ENCODE measurements at places on chromosomes 3 and 15.

- DNase-seq = no peak
Observed at GRCh38 chr3:42638339-42638842, 15.1 kb upstream of the ZBTB47 start.

DNA sequence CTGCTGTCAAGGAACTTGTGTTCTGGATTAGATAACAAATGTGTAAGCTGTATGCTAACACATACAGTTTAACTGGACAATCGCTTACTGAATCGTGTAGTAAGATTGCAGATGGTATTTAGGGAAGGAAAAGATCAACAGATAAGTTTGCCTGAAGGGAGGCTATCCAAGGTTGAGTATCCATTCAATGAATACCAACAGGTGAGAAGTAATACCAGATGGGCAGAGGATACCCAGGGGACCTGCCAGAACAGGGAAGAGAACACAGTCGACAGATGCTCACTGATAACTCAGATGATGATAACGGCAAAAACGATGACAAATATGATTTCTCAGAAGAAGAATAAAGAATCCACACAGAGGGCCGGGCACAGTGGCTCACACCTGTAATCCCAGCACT, 3.2 kb upstream of the UACA start:
- no peak for DNase-seq

DNA sequence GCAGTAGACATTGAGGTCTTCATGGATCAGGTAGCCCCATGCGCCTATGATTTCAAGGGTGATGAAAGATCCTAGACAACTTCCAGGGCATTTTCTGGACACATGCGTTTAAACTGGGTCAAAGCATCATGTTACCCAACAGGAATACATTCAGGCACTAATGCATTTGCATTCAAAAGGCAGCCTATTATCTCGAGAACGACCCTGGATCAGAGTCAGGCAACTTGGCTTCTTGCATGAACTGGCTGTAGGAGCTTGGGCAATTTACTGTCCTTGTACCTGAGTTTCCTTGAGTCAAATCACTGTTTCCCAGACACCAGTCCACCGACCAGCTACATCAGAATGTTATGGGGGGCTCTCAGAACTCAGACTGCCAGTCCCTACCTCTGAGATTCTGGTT, 51.5 kb upstream of the CHST2 start:
- DNase-seq = no peak

DNA sequence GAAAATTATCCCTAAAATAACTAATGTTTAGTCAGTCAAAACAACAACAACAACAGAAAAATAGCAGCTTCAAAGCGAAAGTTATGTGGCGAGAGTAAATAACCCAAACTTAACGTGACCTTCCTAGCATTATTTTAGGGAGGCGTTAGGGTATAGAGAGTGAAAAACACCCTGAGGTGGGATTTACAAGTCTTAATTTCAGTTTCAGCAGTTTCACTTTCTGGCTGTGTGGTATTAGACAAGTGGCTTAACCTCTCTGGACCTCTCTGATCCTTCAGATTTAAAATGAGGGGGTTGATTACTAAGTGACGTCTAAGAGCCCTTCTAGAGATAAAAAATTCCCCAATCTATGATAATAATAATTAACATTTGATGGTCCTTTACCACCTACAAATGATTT, 291.2 kb downstream of the ZBTB20 start:
- DNase-seq = no peak

DNA sequence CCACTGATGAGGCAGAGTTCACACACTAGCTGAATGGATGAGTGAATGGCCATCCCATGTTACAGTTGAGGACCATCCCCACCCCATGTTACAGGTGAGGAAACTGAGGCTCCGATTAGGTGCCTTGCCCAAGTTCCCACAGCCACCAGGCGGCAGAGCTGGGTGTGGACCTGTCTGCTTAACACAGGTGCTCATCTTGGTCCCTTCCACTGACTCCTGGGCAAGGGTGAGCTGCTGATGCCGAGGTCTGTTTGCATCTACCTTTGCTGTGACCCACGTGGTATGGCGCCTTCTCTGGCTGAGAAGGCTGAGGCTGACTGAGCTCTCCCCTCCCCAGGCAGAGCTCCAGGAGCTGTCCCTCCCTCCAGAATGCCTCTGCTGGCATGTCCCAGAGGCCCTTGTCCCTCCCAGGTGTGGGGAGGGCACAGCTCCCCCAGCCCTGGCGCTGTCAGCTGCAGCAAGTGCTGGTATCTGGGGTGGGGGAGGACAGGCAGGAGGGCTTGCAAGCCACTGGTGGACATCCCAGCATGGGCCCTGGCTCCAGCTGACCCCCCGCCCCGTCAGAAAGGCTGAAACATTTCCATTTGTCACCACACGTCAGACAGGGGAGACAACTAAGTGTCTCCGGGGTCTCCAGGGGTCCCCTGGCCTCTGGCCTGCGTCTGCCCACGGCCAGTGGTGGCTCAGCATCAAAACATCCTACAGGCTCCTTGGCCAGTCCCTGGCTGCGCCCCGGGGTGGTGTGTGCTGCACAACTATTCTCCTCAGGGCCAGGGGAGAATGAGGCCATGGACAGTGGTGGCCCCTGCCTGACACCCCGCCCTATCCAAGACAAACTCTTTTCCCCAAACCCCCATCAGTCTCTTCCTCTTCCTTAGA, 105.4 kb downstream of the ADCY5 start:
- no peak for DNase-seq

GRCh38 chr15:59654046-59654445, 3.3 kb downstream of the GTF2A2 start:
- DNase-seq = no peak

DNA sequence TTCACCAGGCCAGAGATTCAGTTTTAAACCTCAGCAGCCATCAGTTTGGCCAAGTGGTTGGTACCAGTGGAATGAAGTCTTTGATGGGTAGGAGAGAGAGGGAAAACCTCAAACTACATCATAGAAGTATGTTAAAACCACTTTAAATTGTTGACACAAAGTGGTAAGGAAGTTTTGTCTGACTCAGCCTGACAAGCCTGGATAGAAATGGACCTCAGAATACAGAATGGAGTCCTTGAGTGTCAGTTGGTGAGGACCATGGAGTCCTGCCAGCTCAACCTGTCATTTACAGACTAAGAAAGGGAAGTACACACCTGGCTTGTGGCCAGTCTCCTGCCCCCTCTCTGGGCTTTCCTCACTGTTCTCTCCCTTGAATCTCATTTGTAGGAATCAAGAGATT, 12.1 kb downstream of the EAF1 start:
- no peak for DNase-seq

DNA sequence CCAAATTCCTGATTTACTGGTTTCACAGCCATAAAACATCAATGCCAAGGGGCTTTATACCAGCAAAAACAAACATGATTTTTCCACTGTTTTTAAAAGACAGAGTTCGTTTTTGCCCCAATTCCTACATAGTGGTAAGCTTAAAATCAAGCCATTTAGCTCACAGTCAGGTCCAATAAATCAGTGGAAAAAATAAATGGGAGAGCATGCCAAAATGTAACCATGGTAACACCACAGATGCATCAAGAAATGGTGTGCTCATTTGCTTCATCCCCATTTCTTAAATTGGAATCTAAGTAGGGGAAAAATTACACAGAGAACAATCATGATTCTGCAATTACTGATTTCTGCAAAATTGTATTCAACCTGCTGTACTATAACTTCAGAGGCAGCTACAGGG, 418.8 kb downstream of the MAGI1 start:
- no peak for DNase-seq

GRCh38 chr15:67042551-67043142, 22.8 kb upstream of the SMAD3 start:
- DNase-seq = no peak

DNA sequence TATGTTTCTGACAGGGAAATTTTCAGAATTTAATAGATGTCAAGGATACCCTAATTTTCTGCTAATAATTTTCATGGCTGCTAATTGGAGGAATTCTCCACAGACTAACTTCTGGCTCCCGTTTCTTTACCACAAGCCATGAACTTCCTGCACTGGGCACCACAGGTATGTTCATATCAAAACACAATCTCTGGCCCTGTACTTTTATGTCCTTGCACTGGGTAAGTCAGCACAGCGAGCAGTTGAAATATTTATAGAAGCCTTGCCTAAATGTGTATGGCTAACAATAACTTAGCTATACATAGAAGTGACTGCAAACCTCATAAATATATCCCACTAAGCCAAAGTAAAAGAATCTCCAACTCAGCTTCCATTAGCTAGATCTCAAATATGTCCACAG, 246.9 kb downstream of the ZIC1 start:
- DNase-seq = no peak

DNA sequence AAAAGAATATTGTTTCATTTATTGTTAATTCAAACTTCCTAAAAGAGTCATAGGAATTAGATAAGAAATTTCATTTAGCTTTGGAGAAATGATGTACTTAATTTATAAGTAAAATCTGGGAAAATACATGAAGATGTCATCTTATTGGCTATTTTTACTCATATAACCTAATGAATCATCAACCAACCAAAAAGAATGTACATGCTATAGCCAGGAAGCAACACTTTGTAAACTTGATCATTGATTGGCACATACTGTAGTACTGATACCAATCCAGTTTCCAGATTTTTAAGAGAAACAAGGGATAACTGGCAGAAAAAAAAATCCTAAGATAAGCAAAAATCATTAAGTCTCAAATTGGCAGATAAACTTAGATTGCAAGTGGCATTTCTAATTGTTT, 207.9 kb upstream of the CDIN1 start:
- DNase-seq = no peak

GRCh38 chr3:157104928-157105652, 54.9 kb downstream of the CCNL1 start:
- DNase-seq = no peak

DNA sequence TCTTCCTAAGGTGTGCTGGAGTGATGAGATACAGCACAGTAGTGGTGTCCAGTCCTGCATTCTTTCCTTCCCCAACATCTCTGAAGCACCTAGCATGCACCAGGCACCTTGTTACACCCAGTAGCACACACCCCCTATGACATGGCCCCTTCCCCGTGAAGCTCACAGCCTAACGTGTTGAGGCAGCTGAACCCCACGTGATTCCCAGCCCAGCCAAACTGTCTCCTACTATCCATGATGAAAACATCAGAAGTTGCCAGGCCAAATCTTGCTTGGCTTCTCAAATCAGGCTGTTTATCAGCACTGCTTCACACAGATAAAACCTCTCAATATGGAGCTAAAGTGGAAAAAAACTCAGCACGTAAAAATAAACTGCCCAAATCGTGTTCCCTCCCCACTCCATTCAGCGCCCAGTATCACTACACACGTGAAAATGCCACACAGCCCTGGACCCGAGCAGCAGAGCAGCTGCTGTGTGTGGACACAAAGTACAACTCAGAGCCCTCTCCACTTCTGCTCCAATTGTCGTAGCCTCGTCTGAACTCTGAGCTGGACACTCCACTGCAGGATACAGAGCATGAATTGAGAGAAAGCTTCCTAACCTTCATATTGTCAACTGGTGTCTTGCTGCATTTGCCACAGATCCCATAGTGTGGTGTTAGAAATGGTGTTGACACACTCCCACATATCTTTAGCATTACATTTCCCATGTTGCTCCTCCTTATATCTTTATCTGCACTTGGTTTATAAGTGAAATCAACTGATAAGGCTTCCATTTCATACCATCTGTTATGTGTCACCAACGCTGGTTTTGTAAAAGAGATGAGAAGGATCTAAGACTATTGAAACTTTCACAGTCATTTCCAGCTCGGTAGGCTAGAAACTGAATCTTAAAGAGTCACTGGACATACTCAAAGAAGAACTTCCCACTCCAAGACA, 279.8 kb downstream of the RORA start:
- no peak for DNase-seq
